ENCODE measurements at places on chromosomes 13 and 19. TPM values are rescaled to one million over a fixed set of nuclear protein-coding genes. Genes with fewer than 3 reads are reported as not detected.
A peak's percentile ranks its signal among the peaks of the same experiment; 100 is the strongest.

- no peak for DNase-seq
Observed at GRCh38 chr13:95234242-95234641, 67.0 kb downstream of the ABCC4 start.

- no peak for DNase-seq
Observed at GRCh38 chr19:50159078-50159477, 4.0 kb downstream of the IZUMO2 start.

DNA sequence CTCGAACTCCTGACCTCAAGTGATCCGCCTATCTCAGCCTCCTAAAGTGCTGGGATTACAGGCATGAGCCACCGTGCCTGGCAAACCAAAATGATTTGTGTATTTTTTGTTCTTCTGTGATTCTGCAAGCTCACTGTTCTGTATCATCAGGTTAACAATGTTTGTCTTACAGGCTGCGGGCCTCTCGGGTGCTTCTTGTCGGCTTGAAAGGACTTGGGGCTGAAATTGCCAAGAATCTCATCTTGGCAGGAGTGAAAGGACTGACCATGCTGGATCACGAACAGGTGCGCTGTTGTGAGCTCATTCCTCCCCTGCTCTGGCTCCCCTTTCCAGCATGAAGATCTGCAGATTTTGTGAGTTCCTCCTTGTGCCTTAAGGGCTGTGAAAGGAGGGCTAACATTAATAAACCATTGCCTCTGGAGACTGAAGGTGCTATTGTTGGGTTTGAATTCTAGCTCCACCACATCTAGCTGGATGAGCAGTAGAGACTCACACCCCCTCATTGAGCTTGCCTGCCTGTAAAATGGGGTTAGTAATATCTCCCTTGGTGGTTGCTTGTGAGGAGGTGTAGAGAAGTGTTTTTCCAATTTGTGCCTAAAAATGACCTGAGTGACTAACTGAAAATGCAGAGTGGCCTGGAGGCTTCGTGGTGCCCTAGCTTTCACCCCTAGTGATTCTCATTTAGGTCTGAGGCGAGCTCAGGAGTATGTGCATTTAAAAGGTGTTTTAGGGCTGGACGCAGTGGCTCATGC is 12.9 kb downstream of the SAE1 start:
- no peak for DNase-seq

DNA sequence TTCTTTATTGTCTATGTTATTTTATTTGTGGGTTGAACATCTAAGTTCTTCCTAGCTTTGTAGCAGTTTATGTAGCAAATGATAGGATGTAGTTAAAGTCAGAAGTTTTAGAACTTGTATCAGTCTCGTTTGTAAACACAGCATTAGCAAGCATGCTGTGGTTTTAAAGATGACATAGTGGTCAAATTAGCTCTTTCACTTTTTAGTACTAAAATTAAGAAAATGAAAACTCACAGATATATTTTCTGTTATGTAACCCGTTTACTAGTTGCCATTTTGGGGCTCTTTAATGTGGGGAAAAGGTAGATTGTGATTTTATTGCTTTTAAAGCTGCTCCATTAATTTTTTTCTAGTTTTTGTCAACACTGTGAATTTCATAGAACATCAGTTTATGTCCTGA is 216.5 kb downstream of the PCCA start:
- DNase-seq = no peak

GRCh38 chr19:47253467-47253881 is 2.9 kb upstream of the CCDC9 start:
- DNase-seq = peak; percentile 79

DNA sequence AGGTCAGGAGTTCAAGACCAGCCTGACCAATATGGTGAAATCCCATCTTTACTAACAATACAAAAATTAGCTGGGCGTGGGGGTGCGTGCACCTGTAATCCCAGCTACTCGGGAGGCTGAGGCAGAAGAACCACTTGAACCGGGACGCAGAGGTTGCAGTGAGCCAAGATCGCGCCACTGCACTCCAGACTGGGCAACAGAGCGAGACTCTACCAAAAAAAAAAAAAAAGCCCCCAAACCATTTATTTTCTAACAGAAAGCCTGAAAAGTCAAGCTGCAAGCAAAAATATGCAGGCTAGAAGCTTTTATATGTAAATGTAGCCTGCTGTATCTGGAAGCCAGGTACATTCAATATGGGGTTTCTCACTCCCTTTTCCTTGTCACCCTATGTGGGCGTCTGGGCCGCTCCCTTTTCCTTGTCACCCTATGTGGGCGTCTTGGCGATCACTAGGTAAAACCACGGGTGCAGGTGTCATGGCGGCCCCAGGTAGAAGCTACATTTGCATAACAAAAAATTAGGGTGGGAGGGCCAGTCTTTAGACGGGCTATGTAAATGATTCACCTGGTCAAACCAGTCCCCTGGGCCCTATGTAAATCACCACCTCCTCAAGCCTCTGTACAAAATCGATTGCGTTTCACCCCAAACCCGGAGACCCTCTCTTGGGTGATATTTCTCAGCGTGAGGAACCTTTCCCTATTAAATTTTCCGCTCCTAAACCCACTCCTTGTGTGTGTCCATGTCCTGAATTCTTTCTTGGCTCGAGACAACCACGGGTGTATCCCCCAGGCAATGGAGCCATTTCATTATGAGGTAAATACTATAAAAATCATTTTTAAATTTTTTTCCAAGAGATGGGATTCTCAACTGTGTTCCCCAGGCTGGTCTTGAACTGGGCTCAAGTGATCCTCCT is 2.1 kb downstream of the TRIM13 start:
- DNase-seq = no peak

DNA sequence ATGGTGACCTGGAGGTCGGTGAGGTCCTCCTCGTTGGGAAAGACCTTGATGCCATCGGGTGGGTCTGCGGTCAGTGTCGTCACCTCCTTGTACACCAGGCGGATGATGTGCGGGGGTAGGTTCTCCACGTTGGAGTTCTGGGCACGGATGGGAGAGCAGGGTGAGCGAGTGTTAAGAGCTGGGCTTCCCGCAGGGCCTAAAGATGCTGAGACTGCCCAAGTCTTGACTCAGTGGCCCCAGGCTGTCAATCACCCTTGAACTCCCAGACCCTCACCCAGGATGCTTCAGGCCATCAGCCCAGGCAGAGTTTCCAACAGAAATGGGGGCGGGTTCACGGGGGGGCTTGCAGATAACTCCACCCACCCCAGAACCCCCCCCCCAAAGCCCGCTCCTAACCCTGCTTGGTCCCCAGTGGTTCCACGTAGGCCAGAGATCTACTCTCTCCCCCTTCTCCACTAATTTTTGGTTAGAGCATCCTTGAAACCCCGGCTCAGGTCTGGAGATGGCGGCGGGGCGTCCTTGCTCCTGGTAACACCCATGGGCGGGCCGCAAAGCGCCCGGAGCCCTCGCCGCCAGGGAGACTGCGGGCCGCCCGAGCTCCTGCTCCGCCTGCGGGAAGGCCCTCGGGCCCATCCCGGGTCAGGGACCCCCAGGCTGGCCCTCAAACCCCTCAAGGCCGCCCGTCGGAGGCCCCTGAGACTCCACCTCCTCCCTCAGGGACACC is 600 bp downstream of the UBE2S start:
- peak; percentile 33 for DNase-seq

DNA sequence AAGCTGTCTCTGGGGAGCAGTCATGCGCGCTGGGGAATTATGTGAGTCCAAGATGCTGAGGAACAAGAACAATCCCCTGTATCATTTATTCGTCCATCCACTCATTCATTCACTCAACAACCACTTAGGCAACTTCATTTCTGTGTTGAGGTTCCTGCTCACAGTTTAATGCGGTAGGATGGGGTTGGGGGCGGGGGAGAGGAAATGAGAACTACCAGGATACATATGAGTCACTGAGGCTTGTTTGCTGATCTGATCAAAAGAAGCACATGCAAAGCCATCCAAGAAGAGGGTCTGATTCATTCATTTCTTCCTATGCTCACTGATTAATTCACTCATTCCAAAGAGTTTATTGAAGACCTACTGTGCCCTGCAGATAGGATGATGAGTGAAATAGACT is 20.9 kb downstream of the ZNF536 start:
- no peak for DNase-seq

DNA sequence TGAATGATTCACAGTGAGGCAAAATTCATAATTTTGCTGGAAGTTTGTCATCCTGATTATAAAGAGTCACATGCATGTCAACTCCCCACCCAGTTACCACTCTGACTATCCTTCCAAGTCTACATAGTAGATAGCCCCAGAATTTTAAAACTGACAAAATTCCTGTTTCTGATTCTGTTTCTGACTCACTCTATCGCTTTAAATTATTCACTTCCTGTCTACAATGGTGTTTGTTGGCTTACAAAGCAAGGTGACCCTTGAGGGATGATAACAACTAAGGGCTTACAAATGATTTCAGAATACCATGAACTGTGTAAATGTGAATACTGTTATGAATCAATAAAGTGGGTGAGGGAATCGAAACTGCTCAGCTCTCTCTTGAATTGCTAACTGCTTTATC is 98.7 kb upstream of the KL start:
- DNase-seq = peak; percentile 49

DNA sequence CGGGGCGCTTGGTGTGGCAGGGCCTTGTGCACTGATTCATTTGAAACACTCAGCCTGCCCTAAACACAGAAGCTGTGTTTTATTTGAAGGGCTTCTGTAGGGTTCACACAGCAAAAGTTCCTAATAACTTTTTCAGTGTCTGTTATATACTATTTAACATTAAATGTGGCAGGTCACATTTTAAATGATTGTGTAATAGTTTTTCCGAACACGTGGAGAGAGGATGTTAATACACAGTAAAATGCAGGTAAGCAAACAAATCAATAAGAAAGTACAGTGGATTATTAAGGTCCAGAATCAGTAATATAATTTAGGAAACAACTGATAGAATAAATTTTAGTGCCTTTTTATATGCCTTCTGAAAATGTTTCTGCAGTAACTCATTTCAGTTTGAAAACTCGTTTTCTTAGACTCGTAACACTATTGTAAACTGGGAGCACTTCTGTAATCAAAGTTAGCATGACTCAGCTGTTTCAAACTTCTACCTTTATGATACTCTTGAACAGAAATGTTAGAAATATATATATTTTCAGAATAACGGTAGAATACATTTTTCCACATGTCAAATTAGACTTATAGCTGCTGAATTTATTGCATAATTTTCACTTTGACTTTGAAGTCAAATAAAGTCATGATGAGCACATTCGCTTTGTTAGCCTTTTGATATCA is 70.1 kb downstream of the GGACT start:
- no peak for DNase-seq

DNA sequence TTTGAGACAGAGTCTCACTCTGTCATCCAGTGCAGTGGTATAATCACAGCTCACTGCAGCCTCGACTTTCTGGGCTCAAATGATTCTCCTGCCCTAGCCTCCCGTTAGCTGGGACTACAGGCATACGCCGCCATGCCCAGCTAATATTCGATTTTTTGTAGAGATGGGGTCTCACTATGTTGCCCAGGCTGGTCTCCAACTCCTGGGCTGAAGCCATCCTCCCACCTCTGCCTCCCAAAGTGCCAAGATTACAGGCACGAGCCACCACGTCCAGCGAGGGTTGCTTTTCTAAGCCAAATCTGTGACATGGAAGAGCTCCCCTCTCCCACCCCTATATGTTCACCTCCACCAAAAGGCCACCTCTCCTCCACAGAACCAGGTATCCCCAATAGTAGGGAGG is 10.9 kb upstream of the ATF5 start:
- DNase-seq = no peak

- DNase-seq = no peak
Observed at GRCh38 chr19:34350161-34350561, 14.8 kb upstream of the GPI start.

DNA sequence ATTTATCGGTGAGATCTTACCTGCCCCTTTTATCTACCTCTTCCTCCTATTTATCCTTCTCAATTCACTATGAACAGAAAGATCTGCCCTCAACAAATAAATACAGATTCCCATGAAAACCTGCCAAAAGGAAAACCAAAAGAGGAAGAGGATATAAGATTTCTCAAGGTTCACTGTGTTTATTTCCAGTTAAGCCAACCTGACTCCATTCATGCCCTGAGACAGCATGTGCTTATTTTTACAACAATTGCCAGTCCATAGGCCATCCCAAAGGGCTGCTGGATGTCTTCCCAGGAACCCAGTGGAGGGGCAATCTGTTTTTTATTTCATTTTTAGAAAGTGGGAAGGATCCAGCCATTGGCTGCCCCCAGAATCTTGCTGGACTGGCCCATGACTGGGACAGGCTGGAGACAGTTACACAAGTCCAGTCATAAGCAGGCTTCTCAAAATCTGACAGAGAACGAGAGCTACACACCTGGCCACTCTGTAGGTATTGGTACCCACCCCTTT is 209.1 kb downstream of the IRS2 start:
- no peak for DNase-seq

DNA sequence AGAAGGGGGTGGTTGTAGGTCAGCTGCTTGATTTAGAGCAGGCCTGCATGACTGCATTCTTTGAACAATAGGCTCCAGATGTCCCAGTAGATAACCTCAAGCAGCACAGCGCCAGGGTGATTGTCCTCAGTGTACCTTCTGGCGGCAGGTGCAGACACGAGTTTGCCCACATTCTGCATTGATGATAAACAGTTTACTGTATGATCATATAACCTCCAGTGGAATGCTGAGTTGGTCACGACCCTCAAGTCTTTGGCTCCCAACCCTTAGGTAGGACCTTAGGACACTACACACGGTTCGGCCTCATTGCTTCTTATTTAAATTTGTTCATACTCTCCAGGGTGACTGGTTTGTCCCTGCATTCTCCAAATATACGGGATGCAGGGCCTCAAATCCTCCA is 12.2 kb downstream of the ZNF439 start:
- no peak for DNase-seq

DNA sequence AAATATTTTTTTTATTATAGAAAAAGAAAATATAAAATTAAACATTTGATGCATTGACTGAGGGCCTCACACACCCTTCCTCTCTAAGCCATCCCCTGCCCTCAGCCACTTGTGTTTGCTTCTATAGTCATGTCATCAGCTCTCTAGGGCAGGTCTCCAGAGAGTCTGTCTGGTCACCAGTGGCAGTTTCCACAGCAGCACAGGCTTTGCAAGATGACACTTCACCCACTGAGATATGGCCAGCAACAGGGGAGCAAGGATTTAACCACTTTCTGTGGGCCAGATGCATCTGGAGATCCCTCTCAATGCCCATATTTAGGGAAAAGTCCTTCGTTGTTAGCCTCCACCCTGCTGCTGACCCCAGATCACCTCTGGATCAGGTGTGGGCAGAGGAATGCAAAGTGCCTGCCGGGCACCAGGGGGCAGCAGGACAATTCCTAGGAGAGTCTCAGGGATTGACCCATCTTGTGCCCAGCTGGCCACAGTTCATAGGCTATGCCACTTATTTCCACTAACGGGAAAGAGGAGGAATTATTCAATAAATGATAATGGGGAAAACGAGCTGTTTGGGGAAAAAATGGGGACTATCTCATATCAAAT is 4.8 kb downstream of the ABCC4 start:
- no peak for DNase-seq

The ZNF254 gene
- 14.0 TPM for total RNA-seq

The DCT gene
- total RNA-seq = under 0.01 TPM

The ONECUT3 gene
- total RNA-seq = not detected

The GJB2 gene
- total RNA-seq = 0.18 TPM

The HIPK4 gene
- not detected for total RNA-seq

The C1QTNF9 gene
- not detected for total RNA-seq

The ZNF793 gene
- total RNA-seq = 0.27 TPM

The CGB3 gene
- not detected for total RNA-seq

The PEX11G gene
- total RNA-seq = 1.6 TPM
